MG63 (cell line): ENCODE measurements at places on chromosomes 11 and 22. TPM values are rescaled to one million over a fixed set of nuclear protein-coding genes. Genes with fewer than 3 reads are reported as not detected.
A peak's percentile ranks its signal among the peaks of the same experiment; 100 is the strongest.

DNA sequence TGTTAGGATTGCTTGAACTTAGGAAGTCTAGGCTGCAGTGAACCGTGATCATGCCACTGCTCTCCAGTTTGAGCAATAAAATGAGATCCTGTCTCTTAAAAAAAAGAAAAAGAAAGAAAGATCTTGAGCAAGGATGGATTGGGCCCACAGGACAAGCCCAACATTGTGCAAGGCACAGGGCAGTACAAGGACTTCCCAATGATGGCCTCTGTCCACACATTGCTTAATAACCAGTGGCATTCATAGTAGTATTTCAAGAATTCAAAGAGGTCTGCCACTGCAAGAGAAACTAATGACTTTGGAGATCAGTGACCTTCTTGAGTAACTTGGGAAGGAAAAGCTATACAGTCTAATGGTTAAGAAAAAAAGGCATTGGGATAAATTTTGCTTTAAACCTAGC, 44.6 kb downstream of the SEZ6L start:
- DNase-seq, result no peak

GRCh38 chr11:43360361-43361032, 1.8 kb downstream of the TTC17 start:
- no peak for DNase-seq

DNA sequence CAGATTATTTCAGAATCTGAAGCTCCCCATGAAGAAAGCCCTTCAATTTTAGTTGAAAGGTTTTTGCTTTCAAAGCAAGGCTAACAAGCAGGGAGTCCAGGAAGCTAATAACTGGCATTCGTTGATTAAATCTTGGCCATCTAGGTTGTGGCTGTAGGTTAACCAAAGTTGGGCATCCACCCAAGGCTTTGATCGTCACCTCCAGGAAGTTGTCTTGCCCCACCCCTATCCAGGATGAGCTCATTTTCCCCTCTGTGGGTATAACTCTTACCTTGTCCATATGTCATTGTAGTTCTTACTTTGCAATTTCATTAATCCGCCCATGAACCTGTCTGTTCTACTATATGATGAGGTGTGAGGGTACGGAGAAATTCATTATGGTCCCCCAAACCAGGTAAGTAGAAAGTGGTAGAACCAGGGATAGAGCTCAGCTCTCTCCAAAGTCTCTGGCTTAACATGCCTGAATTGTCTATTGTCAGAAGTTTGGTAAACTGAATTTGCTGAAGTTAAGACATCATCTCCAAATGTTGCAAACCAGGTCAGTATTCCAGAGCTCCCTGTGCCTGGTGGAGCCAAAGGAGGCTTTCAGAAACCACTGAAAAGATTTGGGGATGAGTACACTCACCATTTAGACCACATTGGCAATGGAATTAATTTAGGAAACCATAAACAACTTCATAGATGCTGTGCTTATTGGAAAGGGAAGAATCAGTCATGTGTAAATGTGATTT, 97.1 kb downstream of the CD44 start:
- DNase-seq, result peak; percentile 76

DNA sequence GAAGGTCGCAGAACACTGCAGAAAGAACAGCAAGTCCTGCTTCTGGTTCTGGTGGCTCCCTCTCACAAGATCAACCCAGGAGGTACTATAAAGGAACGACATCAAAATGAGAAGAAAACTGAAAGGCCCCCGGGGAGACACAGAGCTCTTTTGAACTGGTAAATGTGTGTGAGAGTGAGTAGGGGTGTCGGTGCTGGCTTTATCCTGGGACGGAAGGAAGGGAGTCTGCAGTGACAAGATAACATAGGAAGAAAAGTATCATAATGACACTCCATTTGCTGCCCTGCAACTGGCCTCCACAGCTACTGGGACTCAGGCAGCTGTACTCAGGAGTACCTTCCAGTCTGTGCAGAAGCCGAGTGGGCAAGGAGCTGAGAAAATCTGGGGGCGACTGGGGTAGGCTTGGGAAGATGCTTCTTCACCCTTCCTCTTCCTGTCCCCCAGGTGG, 60.9 kb downstream of the ENTHD1 start:
- no peak for DNase-seq

DNA sequence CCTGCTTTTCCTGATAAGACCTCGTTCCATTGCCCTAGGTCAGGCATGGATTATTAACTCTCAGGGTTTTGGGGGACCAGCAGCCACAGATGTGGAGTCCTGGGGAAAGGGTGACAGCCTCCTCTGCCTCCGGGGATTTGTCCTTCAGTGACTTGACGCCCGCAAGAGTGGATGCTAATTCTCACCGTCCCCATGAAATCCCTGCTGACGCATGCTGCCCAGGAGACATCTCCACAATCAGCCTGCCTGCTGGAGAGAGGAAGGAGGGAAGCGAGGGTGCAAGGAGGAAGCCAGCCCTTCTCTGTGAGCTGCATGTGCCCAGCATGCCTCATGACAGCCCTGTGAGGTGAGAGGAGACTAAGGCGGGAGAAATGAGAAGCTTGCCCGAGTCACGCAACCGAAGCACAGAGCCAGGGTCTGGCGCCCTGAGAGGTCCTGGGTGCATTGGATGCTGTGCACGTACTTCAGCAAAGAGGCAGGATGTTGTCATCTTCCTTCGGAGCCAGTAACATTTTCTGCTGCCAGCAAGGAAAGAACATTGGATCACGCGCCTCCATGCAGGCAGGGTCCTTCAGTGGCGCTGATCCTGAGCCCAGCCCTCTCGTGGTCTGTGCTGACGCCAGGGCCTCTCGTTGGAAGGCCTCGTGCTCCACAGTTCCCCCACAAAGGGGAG, 27.3 kb upstream of the KRTAP5-6 start:
- DNase-seq, result peak; percentile 18

DNA sequence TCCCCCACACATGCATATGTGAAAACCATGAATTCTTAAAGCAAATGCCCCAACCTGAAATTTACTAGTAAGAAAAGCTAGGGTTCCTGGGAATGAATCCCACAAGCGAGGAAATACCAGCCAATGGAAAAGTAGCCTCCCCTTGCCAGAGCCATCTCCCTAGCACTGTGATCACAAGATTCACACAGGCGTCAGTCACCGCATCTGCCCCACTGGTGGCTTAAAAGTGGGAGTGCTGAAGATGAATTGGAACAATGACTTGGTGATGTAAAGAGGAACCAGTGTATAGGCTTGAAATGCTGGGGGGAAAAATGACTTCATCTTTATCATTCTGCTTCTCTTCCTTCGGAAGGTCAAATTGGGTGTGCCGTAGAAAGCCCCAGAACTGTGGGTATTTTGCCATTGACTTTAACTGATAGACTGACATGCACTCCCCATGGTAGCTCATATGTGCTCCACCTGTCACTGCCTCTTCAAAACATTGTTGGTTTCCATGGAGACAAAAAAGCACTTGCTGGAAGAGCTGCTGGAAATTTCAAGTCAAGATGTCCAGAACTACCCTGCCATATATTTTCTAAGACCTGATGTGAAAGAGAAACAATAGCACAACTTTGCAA, 19.2 kb upstream of the ASPHD2 start:
- DNase-seq, result no peak

DNA sequence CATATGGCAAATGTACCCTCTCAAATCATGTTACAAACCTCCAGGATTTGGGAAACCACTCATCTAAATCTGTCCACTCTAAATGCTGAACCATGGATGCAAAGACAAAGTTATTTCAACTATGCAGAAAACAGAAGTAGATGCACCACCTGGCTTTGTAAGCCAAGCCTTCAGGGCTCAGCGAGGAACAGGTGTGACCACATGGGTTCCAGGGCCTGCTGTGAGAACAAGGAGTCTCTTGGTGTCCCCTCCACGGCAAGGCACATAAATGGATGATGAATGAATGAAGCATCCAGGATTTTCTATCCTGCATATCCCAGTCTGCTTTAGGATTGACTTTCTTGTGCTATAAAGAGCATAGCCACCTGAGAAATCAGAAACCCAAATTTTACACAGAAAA, 284.5 kb downstream of the LARGE1 start:
- DNase-seq, result no peak

- peak; percentile 89 for DNase-seq
These were observed 896.9 kb downstream of the KCNA4 start for GRCh38 chr11:29119707-29120618.

DNA sequence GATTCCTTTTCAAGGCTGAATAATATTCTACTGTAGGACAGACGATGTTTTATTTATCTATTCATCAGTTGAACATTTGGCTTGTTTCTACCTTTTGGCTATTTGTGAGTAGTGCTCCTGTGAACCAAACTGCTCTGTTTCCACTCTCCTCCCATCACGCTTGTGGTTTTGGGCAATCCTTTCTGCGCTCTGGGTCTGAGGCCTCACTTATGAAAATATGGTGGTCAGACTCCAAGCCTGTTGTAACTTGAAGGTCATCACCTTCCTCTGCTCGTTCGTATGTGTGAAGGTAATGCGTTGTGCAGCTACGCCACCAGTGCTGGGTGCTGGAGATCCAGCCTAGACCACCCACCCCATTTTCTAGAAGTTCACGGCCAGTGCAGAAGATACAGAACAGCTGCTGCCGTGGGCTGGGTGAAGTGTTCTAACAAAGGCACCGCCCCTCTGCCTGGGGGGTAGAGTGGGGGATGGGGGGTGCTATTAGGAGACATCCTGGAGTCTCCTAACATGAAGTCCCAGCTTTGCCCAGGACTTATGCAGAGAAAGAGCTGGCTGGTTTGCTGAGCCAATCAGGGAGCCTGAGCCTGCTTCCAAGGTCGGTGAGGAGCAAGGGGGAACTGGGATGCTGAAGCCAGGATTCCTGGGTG, 21.0 kb downstream of the PTPN5 start:
- no peak for DNase-seq

GRCh38 chr22:17109113-17109865, 11.9 kb downstream of the TMEM121B start:
- DNase-seq, result no peak

DNA sequence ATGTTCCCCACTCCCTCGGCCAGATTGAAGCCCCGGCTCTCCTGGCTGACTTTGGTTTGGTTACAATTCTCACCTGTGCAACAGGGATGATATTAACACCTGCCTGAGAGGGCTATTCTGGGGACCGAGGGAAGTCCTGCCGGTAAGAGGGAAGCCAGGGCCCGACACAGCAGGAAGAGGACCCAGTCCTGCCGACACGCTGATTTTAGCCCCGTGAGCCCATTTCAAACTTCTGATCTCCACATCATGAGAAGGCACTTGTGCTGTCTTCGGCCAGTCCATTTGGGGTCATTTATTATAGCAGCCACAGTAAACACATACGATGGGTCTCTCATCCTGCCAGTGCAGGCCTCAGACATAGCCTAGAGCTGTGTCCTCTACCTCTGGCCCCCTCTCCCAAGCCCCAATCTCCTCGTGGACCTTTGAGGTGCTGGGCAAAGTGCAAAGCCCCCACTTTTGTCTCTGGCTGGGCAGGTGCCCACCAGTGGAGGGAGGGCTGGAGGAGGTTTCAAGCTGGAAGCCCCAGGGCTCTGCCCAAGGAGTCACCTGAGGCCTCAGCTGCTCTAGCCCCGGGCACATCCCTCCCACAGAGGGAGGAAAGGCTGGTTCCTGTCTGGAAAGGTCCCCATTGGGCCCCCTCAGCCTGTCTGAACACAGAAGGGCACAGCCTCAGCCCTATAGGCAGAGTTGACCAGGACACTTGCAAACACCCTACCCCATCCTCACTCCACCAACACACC, 59.1 kb upstream of the FGF3 start:
- DNase-seq, result no peak

GRCh38 chr22:19579880-19580279, 55.7 kb upstream of the CLDN5 start:
- DNase-seq, result no peak

The KCNQ1OT1 gene
- 0.16 and 0.25 TPM in 2 replicates for total RNA-seq
